ENCODE measurements at places on chromosomes 3 and 15.

GRCh38 chr3:46947546-46947901, 29.0 kb downstream of the CCDC12 start:
- DNase-seq, result no peak

DNA sequence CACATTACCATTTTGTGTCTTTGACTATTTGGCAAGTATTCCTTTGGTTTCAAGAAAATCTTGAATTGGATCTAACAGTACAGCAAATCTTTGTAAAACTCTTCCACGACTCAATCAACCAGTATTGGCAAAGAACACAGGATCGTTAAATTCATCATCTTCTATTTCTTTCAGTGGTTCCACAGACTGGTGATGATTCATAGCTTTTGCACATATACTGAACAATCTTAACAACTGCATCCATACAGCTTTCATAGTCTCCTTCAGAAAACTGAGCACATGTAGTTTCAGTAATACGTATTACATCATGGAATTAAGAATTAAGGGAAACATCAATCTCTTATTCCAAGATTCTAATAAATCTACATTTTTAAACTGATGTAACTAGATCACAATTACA, 91.6 kb upstream of the LIPC start:
- DNase-seq, result peak; percentile 68

DNA sequence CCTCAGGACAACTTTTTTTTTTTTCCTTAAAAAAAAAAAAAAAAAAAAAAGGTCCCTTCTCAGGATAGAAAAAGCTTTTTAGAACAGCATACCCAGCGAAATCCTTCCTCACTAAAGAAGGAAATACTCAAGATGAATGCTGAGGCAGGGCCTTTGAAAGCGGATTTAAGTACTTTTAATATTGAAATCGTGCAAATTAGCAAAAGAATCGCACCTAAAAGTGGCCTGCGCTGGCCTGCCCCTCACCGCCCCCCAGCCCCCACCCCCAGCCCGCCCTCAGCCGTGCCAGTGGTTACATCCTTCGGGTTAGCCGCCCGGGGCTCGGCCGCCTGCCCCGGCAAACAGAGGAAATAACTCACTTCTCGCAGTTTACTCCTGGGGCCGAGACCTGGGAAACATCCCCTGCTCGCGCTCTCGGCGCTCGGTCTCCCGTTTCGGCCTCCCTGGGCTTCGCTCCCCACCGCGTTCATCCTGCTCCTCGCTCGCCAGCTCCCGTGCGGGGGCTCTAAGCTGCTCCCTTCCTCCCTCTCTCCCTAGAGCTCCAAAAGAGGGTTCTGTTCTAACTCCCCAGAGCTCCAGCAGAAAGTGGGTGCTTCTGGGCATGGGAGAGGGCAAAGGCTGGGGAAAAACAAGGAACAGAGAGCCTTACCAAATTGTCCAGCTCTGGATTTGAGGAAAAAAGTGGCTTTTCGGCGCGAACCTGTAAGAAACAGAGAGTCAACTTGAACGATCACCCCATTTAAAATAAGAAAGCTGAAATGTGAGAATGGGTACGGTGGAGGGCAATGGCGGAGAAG, 5.2 kb downstream of the MEIS2 start:
- no peak for DNase-seq

DNA sequence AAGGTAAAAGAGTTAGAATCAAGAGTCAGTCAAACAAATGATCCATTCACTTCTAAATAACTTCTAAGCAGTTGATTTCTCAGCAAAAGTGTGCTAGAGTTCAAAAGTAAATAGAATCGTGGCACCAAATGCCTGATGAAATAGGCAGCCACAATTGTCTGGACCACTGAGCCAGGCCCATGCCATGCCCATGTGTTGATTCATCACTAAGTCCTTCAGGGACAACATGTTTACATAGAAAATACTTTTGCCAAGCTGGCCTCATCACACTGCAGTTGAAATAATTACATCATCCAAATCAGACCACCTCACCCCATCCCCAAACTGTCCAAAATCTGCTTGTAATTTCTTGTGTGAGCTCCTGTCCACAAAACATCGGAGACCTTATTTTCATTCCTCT, 216.3 kb downstream of the IGSF11 start:
- DNase-seq, result peak; percentile 62

DNA sequence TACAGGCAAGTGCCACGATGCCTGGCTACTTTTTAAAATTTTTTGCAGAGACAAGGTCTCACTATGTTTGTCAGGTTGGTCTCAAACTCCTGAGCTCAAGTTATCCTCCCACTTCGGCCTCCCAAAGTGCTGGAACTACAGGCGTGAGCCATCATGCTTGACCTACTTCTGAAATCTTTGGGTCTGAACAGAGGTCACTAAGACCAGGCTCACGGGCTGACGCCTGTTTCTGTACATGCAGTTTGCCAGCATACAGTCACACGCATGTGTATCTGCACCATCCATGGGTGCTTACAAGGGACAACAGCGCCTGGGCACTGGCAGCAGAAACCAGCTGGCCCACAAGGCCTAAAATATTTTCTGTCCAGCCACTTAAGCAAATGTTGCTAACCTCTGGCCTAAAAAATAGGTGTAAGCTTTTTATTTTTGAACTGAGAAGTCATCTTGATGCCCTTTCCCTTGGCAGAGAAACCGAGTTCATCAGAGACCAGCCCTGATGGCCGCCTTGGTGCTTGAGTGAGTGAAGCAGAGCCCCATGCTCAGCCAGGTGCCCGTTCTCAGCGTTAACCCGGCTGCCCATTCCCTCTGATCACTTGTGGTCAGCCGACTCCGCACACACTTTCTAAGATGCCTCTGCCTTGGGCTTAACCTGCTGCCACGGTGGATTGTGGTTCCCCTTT, 425.2 kb downstream of the OCA2 start:
- DNase-seq, result no peak

DNA sequence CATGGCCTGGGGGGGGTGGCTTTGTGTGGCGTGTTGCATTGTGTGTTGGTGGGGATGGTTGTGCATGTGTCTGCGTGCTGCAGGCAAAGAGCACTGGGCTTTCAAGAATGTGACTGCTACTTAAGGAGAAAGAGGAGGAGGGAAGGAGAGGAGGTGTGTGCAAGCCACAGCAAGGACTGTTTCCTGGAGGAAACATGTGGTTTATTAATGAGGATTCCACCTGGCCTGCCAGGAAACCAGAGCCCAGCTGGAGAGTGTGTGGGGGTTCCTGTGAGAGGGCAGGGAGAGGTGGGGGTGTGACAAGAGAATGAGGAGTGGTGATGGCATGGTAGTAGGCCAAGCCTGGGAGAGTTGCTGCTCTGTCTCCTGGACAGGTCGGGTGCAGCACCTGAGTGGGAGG, 258.1 kb upstream of the ROPN1 start:
- peak; percentile 20 for DNase-seq

- DNase-seq, result peak; percentile 98
Measured at GRCh38 chr15:63291507-63291906, 14.1 kb downstream of the APH1B start.

DNA sequence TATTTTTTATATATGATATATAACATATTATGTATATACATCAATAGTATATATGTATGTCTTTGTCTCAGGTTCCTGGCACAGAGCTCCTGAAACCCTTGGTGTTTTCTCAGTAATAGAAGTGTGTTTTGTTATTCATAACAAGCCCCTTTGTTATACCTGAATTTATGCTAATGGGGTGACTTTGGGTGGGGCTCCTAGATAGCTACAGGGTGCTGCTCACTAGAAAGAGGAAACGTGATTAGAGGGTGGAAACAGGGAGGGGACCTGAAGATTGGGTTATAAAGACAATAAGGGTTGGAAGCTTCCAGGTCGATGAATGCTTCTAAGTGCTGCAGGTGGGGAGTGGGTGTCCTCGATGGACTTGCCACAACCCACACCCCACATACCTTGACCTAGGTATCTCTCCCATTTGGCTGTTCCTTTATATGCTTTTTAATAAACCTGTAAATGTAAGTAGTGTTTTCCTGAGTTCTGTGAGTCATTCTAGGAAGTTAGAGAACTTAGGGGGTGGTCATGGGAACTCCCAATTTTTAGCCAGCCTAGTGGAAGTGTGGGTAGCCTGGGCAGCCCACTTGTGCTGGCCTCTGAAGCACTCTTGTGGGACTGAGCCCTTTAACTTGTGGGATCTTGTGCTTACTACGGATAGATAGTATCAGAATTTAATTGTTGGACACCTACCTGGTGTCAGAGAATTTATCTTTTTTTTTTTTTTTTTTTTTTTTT, 36.9 kb upstream of the C15orf39 start:
- no peak for DNase-seq

DNA sequence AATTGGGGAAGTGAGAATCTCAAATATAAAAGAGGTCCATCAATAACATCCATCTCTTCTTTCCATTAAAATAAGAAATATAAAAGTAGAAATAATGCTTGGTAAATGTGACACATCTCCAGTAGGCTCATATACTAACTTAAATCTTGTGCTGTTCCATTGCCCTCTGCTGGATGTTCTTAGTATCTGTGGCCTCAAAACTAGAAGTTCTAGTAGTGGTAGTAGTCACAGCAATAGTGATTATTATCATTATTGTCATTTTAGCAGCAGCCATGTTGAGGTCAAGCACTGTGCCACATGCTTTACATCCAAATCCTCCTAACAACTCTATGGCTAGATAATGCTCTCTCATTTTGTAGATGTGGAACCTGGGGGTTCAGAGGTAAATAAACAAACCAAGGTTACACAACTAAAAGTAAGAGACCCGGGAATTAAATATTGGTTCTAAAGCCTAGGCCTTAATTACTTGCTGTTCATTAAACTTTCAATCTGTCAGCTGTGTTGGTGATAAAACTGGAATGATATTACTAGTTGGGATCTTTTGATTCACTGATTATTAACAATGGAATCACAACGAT, 20.2 kb upstream of the BTLA start:
- peak; percentile 69 for DNase-seq

DNA sequence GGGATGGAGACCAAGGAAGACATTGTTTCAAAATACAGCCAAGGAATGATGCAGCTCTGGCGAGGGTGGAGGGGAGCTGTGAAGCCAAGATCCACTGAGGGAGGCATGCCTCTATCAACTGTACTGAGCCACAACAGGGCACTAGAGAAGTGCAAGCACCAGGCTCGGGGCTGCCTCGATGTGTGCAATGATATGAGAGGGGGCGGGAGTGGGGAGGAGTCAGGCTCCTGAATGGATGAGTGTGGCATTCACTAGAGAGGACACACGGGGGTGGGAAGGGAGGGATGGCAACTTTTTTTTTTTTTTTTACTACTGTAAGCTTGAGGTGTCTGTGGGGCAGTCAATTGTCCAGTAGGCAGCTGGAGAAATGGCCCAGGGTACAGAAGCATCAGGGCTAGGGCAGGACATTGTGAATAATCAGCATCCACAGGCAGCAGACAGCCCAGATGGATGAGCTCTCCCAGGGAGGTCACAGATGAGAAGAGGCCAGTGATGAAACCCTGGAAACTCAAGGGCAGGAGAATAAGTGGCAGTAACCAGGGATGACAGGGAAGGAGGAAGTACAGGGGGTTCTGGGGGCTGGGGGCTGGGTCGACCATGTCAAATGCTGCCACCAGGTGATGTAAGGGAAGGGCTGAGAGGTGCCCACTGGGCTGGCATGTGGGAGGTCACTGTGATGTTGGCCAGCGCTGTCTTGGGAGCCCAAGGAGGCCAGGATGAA, 5.9 kb downstream of the STOML1 start:
- DNase-seq, result peak; percentile 30

- DNase-seq, result no peak
Measured at GRCh38 chr3:126880901-126881300, 102.0 kb upstream of the PLXNA1 start.

DNA sequence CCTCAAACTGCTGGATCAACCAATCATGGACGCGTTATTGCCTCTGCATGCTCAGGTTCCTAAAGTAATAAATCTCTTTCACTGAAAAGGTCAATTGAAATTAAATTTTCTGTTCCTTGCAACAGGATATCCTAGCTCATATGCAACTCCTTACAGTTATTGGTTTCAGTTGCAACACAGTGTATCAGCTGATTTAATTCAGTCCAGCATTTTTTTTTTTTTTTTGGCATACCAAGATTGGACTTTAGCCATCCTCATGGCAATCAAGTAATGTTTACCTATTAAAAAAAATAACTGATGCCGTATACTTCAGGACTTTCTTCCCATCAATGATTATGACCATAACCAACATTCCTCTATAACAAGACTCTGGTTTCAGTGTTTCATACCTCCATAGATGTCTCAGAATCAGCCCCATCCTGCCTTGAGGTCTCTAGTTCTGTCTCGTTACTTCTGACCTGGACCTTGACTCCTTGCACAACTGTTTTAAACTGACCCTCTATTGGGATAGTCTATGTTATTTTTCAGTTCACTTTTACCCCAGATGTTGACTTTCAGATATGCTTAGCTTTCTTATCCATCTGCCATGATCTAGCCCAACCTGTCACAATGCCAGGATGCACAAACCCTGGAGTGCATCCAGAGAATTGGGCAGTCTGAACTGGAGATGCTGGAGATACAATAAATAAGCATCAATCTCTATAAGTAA, 265.0 kb upstream of the GADL1 start:
- DNase-seq, result no peak

- DNase-seq, result peak; percentile 99
Measured at GRCh38 chr15:39140060-39140604, 440.7 kb upstream of the THBS1 start.

DNA sequence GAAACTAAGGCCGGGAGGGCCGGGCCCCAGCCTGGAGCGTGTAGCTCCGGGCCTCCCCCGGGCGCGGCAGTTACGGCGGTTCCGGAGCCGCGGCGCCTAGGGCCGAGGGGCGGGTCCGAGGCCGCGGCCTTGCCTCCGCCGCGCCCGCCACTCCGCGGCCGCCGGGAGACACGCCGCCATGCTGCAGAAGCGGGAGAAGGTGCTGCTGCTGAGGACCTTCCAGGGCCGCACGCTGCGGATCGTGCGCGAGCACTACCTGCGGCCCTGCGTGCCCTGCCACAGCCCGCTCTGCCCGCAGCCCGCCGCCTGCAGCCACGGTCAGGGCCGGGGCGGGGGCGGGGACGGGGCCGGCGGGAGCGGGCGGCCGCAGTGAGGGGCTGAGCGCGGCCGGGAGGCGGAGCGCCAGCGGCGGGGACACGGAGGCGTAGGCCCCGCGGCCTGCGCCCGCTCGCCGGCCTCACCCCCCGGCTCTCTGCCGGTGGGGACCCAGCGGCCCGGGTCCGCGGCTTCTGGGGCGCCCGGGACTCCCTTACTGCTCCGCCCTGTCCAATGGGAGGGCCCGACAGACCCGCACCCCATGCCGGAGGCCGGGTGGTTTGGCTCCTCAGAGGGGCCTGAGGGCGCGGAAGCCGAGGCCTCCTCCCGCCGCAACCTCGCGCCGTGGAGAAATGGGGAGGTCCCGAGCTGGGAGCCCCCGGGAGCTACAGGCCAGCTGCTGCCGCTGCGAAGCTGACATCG, at the start of gene DIS3L:
Gene DIS3L, plus strand, starts transcription at position 150 of the 738 bp plus-strand sequence. Its CDS starts 29 bp downstream, at position 179.
- DNase-seq, result peak; percentile 66

- no peak for DNase-seq
Measured at GRCh38 chr15:94930441-94930840, 699.1 kb downstream of the MCTP2 start.
